ENCODE measurements at places on chromosomes 3 and 15.

- DNase-seq, result no peak
Observed at GRCh38 chr3:99846477-99847160, 29.0 kb downstream of the CMSS1 start.

GRCh38 chr3:112346491-112347122 is 13.7 kb downstream of the CD200 start:
- no peak for DNase-seq

DNA sequence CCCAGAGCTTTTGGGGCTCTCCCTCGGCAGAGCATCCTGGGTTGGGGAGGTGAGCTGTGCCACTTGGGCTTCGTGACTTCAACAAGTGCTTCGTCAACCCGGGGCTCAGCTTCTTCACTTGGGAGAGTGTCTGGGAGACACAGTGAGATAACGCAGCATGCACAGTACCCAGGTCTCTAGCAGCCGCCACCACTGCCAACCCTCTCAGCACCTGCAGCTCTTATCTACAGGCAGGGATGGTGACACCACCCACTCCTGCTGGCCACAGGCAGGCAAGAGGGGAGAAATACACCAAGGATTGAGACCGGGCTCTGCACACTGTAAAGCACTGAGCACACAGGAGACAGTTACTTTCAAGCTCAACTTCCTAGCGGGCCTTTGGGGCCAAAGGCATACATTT is 11.6 kb downstream of the TKT start:
- no peak for DNase-seq

GRCh38 chr15:31552482-31553099 is 226.0 kb downstream of the KLF13 start:
- DNase-seq, result no peak

DNA sequence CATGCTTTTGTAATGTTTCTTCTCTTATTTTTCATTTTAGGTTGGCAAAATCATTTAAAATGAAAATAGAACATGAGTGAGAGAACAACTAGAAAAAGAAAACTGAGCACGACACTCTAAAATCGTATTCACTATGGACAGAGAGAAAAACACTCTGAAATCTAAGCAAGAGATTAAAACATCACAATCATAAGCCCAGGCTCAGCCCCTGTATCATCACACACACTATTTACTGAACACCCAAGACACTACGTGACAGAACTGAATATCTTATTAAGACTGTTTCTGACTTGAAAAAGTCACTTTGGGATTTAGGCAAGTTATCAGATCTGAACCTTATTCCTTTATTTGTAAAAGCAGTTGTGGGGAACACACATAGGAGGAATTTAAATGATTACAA is 82.6 kb upstream of the PLXND1 start:
- no peak for DNase-seq

DNA sequence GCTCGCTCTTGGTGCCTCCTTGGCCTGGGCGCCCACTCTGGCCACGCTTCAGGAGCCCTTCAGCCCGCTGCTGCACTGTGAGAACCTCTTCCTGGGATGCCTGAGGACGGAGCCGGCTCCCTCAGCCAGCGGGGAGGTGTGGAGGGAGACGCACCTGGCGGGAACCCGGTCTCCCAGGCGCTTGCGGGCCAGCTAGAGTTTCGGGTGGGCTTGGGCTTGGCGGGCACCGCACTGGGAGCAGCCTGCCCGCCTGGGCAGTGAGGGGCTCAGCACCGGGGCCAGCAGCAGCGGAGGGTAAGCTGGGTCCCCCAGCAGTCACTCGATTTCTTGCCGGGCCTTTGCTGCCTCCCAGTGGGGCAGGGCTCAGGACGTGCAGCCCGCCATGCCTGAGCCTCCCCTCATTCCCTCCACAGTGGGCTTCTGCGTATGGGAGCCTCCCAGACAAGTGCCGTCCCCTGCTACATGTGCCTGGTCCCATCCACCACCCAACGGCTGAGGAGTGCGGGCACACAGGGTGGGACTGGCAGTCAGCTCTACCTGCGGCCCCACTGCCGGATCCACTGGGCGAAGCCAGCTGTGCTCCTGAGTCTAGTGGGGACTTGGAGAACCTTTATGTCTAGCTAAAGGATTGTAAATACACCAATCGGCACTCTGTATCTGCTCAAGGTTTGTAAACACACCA is 708.7 kb downstream of the VGLL3 start:
- no peak for DNase-seq

GRCh38 chr3:72258361-72259141 is 473.6 kb upstream of the PROK2 start:
- no peak for DNase-seq

GRCh38 chr15:85527895-85528294 is 147.5 kb downstream of the AKAP13 start:
- DNase-seq, result no peak

GRCh38 chr3:42678447-42678846 is 6.9 kb upstream of the KLHL40 start:
- no peak for DNase-seq

DNA sequence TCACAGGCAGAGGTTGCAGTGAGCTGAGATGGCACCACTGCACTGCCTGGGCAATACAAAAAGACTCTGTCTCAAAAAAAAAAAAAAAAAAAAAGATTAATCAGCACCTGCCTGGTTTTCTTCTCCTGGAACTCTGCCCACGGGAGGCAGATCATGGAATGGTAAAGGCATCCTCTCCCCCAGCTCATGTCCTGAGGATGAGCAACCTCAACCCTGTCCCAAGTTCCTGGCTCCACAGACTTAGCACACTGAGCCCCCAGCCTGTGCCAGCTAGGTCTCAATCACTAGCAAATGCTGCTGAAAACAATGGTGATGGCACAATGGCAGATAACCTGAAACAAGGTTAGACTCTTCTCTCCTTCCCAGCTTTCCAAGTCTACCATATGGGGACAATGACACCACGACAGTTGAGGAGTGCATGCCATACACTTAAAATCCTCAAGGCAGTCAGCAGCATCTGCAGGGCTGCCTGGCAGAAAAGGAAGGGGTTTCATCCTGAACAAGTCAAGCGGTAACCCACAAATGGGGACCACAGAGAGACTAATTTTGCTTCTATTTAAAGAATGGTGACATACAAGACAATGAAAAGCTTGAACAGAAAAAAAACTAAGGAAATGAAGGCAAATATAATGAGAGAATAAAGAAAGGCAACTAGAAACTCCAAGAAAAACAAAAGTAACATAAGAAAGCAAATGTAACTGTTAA is 4.8 kb downstream of the CLN6 start:
- no peak for DNase-seq

DNA sequence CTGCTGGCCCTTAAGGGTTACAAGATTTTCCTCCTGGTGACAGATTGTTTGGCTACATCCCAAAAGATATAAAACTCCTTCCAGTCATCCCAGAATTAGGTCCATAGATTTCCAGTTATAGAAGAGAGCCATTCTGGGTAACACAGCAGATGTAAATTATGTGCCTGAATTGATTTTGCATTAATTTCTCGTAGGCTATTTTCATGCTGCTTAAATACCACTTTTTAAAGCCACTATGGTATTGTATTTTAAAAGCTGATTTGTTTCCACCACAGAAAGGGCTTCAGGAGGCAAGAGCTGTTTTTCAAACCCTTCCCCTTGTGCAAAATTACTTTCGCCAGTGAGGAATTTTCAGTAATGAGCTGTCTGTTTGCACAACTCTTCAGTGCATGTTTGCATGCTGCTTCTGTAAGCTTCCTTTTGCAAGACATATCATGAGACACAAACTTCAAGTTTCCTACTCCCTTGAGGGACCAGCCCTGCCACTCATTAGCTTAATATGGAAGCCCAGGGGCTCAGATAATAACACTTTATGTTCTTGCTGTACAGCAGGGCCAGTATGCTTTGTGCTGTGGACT is 105.4 kb upstream of the TNIK start:
- DNase-seq, result no peak

- DNase-seq, result no peak
Observed at GRCh38 chr3:133360476-133360875, 39.4 kb upstream of the BFSP2 start.

DNA sequence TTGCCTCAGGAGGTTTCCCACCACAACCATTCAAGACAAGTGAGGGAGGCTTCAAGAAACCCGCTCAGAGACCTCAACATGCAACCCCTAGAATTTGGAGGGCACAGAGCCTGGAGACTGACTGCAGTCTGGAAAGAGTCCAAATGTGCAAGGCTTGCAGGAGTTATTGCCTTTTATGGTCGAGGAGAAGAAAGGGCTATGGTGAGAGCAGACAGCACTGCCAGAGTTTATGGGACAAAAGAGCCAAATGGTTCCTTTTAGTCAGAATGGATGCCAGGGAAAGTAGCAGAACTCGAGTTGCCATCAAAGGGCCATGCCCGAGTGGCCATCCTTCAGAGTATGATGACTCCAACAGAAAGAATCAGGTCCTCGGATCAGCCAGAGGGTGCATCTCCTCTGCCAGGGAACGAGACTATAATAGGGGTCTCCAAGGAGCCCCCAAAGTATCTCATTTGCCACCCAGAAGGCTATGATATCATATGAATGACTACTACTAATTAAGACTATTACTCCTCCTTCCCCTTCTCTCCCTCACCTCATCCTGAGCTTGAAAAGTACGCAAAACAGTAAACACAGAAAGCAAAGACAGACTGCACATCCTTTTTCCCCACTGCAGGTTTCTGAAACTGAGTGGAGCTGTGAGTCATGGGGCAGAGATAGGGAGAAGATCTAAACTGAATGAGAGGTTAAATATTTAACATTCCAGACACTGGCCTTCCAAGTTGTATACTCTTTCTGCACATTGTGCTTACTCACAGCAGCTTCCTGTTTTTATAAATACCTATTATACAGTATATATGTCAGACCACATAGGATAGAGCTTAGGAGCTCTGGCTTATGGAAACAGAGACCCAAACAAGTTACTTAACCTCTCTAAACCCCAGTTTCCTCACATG is 33.9 kb upstream of the TMCO5A start:
- peak; percentile 39 for DNase-seq

GRCh38 chr15:73926219-73927002 is at the start of gene LOXL1:
Gene LOXL1, plus strand, starts transcription at chr15:73926462. Its CDS starts 322 bp downstream, at chr15:73926784.
- DNase-seq, result peak; percentile 71

DNA sequence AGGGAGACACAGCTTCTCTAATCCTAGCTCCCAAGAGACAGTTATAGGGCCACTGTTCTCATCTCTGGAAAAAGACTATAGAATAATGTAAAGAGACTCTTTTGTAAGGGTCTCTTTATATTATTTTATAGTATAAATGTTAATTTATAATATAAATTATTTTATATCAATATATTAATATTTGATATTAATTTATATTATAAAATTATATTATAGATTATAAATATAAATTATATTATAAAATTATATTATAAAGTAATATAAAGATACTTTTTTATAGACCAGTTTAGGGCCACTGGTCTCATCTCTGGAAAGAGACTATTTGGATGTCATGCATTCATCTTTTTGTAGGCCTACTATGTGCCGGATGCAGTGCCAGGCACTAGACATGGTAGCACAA is 53.9 kb downstream of the SV2B start:
- DNase-seq, result no peak

DNA sequence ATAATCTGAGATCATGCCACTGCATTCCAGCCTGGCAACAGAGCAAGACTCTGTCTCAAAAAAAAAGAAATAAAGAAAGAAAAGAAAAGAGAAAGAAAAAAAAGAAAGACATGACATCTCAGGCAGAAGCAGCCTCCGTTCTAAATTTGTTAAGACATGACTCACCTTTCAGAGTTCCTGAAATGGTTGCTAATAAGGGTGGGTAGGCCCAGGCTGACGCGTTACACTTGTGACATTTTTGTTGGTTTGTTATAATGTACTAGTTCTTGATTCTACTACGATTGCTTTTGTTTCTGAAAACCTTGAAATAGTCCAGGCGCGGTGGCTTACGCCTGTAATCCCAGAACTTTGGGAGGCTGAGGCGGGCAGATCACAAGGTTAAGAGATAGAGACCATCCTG is 21.0 kb downstream of the SLC25A20 start:
- no peak for DNase-seq

DNA sequence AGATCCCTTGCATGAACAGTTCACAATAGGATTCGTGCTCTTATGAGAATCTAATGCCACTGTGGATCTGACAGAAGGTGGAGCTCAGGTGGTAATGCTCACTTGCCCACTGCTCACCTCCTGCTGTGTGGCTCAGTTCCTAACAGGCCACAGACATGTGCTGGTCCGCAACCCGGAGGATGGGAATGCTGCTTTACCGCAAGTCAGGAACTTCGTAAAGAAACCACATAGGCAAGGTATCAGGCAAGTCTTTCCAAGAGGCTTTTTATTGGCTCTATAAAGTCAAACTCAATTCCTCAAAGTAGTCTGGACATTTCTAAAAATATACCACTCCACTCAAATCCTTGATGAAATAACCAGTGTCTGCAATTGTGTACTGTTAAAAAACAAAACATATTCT is 56.1 kb downstream of the OSTN start:
- no peak for DNase-seq

- DNase-seq, result no peak
Observed at GRCh38 chr3:43996379-43997301, 245.0 kb upstream of the TOPAZ1 start.

DNA sequence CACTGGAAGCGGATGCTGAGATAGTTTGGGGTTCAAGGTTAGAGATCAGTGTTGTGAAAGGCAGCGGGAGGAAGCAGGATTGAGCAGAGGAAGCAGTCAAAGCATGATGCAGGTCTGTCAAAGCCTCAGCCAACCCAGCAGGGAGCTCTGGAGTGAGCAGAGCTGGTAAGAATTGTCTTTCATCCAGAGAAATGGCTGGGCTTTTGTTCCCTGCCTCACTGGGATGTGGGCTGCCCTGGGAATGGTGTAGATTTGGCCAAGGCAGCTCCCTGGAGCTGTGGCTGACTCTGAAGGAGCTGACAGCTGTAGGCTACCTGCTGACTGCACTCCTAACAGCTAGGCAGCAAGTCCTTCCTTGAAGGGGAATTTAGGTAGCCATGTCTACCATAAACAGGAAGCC is 61.9 kb upstream of the STXBP5L start:
- DNase-seq, result no peak

All from RCC 7860 (cell line).